Inflammatory macrophage treated with lipopolysaccharide for 1 hour (primary cell): ENCODE measurements at places on chromosomes 13 and 19.

DNA sequence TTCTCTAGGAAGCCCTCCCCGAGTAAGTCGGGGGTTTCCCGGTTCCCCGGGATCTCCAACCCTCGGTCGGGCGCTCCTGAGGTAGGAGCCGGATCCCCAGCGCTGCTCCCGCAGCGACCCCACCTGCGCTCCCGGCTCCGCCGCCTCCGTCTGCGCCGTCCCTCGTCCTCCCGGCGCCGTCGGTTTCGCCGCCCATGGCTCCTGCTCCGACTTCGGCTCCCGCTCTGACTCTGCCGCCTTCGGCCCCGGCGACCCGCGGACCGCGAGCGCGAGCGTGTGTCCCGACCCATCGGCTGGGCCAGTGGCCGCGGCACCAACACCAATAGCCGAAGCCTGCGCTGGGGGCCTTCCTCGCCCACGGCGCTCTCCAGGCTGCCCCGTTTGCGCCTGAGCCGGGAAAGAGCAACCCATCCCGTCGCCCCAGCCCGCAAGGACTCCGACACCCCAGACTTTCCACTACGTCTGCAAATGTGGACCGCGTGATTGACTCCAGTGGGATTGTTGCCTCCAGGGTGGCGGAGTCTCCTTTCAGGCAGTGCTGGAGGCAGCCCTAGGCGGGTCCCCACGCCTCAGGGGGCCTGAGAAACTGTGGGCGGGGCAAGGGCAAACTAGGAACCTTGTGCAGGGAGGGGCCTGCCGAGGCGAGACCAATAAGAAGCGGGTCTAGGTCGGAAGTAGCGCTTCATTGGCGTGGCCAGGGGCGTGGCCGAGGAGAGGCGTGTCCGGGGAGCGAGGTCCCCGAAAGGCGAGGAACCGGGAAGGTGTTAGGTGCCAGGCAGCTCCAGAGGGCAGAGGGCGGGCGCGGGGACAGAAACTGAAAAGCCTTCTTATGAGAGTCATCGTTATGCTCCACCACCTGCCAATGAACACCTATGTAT, at the start of gene CACTIN:
Gene CACTIN (minus strand): TSS at position 318 of the 878 bp plus-strand sequence. CDS start 28 bp downstream, at position 290.
- DNase-seq = peak; percentile 99

DNA sequence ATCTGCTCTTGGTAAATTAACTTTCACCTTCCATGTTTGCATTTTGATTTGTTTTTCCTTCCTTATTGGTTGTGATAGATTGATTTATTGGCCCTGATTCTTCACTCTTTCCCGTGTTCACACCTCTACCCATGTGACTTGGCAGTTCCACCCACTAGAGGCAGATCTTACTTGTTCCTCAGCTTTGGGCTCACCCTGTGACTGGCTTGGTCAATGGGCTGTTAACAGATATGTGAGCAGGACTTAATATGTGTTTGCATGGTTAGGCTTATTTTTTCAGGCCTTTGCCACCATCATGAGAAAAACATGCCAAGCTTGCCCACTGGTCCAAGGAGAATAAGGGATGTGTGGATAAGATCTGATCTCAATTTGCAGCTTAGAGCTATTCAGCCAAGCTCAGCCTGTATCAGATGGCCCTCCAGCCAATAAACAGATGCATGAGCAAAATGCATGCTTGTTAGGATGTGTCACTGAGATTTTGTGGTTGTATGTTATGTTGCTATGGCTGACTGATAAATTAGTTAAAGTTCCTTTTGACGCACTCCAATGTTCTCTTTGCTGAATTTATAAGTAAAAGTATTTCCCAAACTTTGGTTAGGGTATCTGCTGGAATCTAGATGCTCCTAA, 48.0 kb downstream of the RGCC start:
- DNase-seq = no peak

DNA sequence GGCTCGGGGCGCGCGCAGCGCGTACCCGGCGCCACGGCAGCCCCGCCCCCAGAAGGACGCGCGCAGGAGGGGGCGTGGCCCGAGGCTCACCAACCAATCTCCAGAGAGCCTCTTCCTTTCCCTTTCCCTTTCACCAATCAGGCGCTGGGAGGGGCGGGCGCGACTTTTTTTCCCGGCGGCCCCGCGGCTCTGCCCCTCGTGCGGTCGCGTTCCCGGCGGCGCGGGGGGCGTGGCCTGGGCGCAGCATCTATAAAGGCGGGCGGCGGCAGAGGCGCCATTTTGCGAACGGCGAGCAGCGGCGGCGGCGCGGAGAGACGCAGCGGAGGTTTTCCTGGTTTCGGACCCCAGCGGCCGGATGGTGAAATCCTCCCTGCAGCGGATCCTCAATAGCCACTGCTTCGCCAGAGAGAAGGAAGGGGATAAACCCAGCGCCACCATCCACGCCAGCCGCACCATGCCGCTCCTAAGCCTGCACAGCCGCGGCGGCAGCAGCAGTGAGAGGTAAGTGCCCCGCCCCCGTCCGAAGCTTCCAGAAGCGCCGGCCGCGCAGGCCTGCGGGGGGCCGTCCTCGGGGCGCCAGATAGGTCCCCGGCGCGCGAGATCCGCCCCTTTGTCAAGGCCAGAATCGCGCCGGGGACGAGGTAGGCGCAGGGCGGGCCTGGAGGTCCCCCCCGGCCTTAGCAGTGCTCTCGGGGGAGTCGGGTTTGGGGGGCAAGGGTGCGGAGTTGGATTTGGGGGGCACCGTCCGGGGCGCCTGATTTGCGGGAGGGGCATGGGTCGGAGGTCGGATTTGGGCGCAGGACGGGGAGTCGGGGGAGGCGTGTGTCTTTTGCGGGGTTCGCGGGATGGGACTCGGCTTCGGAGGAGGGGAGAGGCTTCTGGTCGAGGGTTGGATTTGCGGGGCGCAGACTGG, 12.5 kb downstream of the PEAK3 start:
- peak; percentile 99 for DNase-seq

GRCh38 chr13:76160961-76161925, 525.1 kb downstream of the LMO7 start:
- no peak for DNase-seq

- no peak for DNase-seq
These were observed 595.8 kb downstream of the PCDH9 start for GRCh38 chr13:66634384-66634783.

GRCh38 chr19:20247016-20247683, 80.1 kb downstream of the ZNF486 start:
- DNase-seq = no peak

- no peak for DNase-seq
These were observed 6.6 kb upstream of the ZDHHC20 start for GRCh38 chr13:21465710-21466160.

DNA sequence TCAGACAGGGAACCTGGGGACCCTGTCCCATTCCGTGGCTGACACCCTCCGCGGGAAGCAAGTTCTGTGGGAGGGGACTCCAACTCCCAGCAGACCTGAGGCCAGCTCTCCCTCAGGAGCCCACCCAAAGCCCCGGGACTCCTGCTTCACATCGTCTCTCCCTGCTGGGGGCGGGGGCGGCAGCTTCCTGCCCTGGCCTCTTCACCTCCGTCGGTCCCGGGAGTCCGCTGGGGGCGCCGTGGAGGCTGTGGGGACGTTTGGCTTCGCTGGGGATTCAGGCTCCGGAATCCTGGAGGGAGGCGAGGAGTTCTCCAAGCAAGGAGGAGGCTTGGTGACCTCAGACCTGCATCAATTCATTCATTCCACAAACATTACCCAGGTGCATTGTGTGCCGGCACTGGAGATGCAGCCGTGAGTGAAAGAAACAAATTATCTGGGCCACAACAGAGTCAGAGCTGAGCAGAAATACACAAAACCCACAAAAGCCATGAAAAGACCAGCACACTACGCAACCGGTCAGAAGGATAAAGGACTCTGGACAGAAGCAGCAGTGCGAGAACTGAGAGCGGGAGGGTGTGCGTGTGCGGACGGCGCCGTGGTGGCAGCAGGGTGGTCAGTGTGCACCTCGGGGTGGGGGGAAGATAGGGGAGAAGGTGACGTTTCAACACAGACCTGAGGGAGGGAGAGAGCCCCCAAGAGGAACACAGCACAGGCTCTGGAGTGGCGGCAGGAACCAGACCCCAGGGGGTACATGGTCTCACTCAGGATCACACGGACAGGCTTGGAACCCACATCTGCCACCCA, 19.0 kb downstream of the EPS8L1 start:
- DNase-seq = no peak

DNA sequence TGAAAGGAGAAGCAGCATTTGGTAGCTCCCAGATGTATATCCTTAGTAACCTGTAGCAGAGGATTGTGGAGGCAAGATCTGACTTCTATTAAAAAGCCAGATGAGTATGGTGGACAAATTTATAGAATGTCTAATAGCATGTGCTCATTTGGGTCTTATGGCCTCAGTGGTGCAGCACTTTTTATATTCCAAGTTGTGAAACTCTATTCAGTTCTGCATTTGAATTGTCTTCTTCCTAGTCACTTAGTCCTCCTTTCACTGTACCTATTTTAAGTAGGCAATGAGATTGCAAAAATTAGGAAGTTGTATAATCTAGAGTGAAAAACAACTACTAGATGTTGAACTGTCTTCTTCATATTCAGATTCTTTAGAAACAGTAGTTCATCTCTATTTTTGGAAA, 412.5 kb upstream of the PCDH9 start:
- peak; percentile 5 for DNase-seq

DNA sequence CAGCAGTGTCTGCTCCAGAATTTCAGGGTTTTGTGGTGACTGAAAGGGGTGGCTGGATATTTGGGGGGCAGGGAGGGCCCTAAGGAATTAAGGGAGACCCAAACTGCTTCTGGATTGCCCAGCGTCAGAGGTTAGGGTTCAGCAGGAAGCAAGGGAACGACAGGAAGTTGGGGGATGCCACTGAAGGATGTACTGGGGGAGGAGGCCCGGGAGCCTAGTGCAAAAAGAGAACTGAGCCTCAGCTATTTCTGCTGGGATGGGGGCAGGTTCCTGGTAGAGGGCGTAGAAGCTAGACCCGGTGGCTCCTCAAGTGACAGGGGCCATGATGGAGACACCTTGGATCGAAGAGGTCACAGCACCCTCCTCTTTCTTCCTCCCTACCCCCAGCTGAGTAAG, 1.1 kb downstream of the CYP2S1 start:
- peak; percentile 47 for DNase-seq

- peak; percentile 90 for DNase-seq
These were observed at the start of gene NACC1 for GRCh38 chr19:13117772-13118423. Gene NACC1, plus strand, starts transcription at chr19:13118264. Its CDS starts 16,944 bp downstream, at chr19:13135208.

DNA sequence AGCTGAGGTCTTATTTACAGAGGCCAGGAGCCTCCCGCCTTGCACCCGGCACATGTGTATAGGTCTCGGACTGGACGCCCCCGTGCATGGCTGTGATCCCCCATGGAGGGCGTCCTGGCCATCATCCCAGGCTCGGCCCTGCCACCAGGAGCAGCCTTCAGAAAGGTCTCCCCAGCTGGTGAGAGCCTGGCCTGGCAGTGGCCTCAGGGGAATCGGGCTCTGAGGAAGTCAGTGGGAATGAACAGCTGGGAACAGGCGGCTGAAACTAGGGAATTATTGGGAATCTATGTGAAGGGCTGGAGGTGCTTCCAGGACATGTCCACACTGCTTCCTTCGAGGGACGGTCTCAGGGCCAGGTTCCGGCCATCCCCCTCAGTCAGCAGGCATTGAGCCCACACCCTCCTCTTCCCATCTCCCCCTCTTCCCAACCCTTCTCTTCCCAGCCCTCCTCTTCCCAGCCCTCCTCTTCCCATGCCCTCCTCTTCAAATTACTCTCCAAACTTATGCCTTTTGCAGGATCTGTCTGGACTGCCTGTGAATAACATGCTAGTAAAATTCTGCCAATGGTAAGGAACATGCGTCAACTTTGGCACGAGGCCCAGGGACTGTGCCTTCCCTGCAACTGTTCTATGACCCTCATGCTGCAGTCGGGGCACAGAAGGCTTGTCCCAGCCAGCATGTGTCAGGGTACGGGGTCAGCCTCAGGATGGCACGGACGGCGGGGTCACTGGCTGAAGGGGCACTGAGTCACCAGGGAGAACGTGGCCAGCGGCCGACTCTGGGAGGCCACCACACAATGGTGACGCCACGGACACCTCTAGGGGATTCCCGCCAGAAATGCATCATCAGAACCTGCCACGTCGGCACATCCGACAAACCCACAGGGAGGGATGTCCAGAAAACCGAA, 24.2 kb upstream of the C13orf46 start:
- no peak for DNase-seq

DNA sequence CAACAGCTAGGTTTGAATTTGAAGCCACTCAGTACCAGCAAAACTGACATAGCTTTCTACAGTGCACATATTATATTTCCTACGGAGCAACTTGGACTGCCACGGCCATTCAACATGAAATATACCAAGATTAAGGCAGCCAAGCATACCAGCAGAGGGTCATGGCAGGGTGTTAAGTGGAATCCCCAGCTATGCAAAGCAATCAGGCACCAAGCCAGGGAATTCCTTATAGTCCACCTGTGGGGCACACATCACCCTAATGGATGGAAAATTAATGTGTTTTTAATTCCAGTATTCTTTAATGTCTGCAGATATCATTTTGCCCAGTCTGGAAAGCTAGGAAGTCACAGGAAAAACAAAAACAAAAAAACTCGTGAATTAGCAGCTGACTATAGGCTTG, 1190.3 kb downstream of the EFNB2 start:
- DNase-seq = no peak

GRCh38 chr19:17025991-17026658, 485 bp downstream of the CPAMD8 start:
- peak; percentile 51 for DNase-seq

DNA sequence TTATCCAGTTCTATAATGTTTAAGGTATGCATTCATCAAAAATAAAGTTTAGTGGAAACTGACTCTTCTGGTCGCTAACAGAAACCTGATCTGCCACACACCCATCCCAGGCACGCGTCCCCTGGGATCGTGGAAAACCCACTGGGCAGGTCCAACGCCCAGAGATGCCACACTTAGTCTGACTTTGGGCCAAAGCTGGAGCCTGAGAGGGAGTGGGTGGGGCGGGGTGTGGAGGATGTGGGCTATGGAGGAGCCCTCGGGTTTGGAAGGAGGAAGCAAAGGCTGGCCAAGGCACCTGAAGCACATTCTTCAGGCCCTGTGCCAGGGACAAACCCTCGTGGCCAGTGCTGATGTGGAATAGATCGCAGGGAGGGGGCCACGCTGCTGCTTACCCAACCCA, 2.5 kb downstream of the IGFL1 start:
- DNase-seq = no peak

DNA sequence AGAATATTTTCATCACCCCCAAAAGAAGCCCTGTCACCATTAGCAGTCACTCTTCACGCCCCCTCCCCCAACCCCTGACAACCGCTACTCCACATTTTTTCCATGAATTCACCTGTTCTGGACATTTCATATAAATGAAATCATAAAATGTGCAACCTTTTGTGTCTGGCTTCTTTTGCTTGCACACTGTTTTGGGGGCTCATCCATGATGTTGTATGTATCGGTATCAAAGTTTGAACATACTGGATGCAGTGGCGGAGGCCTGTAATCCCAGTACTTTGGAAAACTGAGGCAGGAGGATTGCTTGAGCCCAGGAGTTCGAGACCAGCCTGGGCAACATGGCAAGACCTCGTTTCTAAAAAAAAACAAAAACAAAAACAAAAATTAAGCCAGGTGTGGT, 7.2 kb downstream of the GADD45B start:
- no peak for DNase-seq

- no peak for DNase-seq
These were observed 1389.0 kb downstream of the PCDH9 start for GRCh38 chr13:65841156-65841555.
